Epithelial cell of proximal tubule (primary cell): ENCODE measurements at places on chromosomes 7 and 10. TPM values are rescaled to one million over a fixed set of nuclear protein-coding genes. Genes with fewer than 3 reads are reported as not detected.

The SFTPA1 gene
- total RNA-seq: not detected in 2 replicates

The NPSR1 gene
- not detected in 2 replicates for total RNA-seq

The CCDC172 gene
- not detected in 2 replicates for total RNA-seq

The NODAL gene
- not detected in 2 replicates for total RNA-seq

The OR2A5 gene
- not detected in 2 replicates for total RNA-seq

The NXPH1 gene
- total RNA-seq: not detected in 2 replicates

DNA sequence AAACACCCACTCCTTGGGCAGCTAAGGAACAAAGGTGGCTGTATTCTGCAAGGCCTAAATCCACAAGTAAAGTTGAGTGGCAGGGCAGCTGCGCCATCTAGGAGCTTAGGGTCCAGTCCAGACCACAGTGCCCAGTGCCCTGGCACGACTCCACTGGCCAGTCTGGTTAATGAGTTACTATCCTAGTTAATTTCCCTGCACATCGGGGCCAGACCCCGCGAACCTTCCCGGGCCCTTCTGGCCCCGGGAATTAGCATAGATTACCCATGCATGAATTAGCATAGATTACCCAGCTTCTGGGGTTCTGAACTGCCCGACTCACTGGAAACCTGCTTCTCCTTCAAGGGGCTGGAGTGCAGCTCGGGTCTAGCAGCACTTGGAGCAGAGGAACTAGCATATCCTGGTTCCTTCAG is 3.2 kb upstream of the EMX2 start:
- DNase-seq: no peak

DNA sequence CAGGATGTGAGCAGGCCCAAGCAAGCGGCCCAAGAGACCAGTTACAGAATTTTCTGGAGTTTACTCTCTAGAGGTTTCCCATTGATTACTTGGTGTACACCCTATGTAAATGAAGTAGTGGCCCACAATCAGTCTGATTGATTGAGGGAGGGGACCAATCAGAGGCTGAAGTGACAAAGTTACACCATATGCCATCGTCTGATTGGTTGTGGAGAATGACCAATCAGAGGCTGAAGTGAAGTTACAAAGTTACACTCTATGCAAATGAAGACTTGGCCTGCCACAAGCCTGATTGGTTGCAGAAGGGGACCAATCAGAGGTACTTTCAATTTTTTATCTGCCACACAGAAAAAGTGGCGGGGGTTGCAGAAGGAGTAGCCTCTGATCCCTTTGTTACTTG is 83.7 kb downstream of the KIF20B start:
- no peak for DNase-seq

DNA sequence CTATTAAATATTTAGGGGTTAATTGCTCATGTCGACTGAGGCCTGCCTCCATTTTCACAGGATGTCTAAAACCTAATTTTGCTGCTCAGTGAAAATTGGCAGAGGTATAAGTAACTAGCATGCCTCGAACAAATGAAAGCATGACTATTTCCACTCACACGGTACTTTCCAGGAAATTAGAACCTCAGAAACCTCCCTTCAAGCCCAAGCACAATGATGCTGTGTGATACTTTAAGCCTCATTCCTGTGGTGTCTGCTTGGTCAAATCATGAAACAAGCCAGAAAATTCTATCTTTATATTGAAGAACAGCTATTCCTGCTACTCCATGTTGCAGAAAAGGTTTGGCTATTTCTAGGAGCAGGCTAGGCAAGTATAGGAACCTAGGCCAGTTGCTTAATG is 203.0 kb downstream of the SORCS3 start:
- DNase-seq: no peak

DNA sequence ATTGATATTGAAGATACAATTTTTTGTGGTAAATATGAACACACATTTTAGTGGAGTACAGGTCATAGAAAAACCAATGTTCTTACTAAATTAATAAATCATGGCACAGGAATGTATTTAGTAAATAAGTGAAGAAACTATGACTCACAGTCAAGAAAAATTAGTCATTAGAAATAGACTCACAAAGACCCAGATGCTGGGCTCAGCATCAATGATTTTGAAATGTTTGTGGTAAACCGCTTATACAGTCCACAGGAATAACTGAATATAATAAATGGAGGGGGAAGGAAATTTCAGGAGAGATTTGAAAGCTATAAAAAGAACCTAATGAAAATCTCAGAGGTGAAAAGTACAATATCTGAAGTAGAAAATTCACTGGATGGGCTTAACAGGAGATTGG is 138.3 kb upstream of the ADCY1 start:
- peak; percentile 50 for DNase-seq

DNA sequence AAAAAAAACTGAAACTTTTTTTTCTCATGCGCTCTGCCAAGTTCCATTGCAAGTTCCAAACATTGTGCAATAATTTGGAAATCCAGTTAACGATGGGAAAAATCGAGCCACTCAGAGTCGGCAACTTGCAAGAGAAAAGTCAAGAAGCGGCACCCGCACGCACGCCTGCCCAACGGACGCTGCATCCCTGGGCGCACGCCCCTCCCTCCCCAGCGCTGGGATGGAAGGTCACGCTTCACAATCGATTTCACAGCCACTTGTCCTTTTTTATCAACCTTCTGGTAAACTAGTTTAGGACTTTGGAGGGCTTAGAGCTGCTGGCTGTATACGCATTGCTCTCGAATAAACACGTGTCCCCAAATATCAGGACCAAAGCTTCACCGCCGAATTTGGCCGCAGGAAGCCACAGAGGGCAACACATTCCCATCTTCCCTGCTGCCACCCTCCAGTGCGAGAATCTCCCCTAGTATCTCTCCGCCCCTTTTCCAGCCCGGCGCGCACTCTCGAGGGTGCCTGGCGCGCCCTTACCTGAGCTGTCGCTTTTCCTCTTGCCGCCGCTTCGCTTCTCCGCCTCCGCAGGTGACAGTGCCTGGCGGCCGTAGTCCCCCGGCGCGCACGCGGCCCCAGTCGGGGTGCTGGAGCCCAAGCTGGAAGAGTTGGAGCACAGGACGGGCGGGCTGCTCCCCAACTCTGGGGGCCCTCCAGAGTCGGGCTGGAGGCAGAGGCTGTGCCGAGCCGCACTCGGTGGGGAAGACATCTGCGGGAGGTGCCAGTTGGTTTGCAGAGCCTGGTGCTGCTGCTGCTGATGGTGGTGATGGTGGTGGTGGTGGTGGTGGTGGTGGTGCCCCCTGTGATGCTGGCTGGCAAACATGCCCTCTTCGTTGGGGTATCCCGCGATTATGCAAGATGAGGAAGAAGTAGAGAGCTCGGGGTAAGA is 857 bp downstream of the MEOX2 start:
- peak; percentile 23 for DNase-seq

GRCh38 chr7:3210531-3210930 is 90.5 kb upstream of the SDK1 start:
- no peak for DNase-seq

- no peak for DNase-seq
Observed at GRCh38 chr7:37206192-37206591, 242.5 kb downstream of the ELMO1 start.

DNA sequence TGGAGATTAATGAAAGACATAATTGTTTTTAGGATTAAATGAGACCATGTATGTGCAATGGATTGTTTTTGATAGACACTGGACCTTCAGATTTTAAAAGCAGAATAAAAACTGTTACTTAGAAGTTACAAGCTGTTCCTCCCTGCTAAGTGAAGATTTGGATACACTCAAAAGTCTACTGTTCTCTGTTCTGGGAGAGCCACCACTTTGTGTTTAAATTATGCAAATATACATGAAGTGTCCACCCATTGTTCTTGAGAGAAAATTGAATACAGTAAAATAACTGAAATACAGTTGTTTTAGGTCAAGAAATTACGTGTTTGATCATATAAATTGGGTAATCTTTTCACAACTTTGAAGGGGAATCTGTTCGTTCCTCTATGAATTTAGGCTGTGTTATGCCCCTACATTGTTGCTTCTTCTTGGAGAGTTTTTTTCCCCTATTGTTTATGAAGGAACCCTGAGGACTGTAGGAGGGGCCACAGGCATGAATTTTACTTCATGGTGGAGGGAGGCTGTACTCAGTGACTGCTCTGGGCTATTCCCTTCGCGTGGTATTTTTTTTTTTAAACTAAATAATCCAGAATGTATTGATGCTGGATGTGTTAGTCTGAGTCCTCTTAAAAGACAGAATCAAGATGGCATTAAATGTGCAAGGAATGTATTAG is 18.6 kb upstream of the VCL start:
- no peak for DNase-seq

DNA sequence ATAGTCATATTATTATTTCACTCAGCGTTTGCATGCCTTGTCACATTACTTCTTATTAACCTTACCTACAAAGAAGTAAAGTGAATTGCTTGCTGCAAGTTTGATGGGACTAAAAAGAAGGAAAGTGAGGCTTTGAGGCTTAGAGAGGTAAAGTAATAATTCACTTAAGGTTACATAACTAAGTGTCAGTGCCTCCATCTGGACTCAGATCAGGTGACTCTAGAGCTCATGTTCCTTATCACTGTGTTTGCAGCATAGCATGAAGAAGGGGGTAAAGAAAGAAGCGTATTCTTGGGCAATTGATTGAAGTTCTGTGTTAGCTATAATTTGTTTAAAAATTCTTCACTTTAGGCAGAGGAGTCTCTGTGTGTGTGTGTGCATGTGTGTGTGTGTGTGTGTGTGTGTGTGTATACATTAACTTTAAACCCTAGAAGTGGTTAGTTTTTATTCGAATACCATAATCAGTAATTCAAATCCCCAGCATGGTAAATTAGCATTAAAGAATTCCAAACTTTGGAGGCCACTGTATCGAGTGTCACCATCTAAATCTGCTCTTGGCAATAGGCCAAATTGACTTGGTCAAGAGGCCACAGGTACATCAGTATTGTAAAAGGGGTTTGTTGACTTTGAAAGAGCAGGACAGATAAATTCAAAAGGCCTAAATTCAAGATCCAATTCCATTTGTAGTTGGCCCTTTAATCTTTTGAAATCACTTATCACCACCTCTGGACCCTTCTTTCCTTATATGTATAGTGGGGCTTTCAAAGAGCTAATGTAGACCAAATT is 2.2 kb upstream of the PON3 start:
- DNase-seq: no peak

DNA sequence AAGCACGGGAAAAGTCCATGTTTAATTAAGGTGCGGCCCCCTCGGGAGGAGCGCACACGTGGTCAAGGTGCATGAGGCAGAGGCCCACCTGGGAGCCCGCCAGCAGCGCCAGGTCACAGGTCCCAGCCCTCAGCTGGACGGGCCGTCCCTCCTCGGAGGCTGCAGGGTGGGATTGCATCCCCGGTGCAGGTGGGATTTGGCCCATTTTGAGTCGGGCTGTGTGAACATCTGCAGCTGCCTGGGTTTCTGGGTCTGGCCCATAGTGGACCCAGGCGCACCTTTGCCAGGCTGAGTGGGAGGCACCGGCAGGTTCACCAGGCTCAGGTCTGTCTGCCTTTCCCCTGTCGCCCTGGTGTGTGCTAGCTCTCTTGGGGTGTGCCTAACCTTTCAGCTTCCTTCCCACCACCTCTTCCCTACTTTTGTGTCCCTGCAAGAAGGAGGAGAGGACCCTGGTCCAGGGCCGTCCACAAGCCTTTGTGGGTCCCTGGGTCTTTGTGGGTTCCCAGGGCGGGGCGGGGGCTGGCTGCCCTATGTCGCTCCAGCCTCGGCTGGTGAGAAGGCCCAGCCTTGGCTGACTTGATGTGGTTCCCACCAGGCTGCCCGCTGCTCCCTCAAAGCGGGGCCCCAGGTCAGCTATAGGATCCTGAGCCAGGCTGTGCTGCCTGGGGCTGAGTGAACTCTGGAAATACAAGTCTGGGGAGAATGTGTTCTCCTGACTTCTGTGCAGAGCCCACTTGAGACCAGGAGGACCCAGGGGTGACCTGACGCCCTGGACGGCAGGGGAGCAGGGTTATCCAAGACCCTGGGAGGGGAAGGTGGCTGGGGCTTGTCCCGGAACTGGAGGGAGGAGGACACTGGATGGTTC is 186.7 kb upstream of the SHH start:
- DNase-seq: no peak

GRCh38 chr7:74097937-74098614 is 14.5 kb downstream of the LIMK1 start:
- peak; percentile 63 for DNase-seq

GRCh38 chr7:6271694-6272440 is 557 bp downstream of the CYTH3 start:
- DNase-seq: no peak

DNA sequence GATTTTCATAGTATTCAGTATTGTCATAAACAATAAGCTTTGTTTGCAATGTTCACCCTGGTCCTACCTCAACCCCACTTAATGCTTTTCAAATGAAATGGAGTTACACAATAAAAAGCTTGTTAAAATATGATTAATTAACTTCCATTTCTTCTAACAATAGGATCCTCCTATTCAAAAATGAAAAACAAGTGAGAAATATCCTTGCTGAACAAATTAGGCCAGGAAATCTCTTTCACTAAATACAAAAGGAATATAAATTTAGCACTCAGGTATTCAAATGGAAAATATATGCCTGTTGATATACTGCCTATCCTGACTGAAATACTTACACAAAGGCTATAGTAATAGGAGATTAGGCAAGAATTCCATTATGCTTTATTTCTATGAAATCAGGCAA is 323.4 kb upstream of the GRM3 start:
- DNase-seq: no peak

DNA sequence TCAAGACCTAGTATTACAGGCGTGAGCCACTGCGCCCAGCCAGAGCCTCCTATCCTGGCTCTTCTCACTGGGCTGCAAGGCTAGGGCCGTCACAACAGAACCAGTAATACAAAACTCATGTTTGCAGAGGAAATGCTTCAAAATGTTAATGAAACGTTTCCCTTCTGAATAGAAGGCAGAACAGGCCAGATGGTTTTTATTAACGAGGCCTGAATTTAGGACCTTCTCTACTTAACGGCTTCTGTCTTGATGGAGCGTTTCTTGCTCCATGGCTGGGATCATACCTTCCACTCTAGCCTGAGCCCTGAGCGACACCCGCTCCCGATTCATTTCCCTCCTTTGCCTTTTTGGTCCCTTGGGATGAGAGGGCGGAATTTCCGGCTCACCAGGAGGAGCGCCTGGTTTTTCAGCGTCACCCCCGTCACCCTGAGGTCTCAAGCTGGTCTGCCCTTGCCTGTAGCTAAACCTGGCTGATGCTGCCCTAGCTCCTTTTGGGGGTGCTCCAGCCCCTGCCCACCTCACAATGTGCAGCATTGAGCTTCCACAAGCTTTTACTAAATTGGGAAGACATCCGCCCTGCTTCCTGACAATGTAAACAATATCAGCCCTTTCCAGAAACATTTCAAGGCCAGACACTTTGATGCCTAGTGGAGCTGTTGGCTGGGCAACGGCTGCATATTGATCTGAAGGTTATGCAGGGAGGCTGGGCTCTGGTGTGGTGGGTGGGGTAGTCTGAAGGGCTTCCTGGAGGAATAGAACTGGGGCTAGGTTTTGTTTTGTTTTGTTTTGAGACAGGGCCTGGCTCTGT is 5.2 kb downstream of the CLIP2 start:
- DNase-seq: no peak

GRCh38 chr7:1238450-1238882 is 5.8 kb downstream of the UNCX start:
- no peak for DNase-seq
